Central memory CD4-positive, alpha-beta T cell (primary cell): ENCODE measurements at places on chromosomes 11 and 22.

DNA sequence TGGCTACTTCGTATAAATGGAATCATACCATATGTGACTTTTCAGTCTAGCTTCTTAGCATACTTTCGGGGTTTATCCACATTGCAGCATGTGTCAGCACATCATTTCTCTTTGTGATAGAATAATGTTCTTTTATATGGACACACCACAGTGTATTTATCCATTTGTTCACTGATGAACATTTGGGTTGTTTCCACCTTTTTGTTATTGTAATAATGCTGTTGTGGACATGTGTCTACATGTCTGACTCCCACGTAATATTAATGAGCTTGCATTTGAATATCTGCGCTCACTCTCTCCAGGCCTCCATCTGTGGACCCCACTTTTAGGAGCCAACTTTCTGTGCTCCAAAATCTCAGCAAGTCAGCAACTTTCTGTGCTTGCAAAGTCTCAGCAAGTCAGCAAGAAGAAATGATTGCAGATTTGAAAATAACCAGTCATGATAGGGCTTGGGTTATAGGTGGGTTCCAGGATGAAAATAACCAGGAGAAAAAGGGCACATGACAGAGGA lies 53.9 kb upstream of the GALNT18 start:
- DNase-seq: no peak

GRCh38 chr11:85827748-85828639 lies 17.1 kb upstream of the SYTL2 start:
- DNase-seq: peak; percentile 72

GRCh38 chr11:102476812-102477211 lies 24.2 kb upstream of the TMEM123 start:
- no peak for DNase-seq

DNA sequence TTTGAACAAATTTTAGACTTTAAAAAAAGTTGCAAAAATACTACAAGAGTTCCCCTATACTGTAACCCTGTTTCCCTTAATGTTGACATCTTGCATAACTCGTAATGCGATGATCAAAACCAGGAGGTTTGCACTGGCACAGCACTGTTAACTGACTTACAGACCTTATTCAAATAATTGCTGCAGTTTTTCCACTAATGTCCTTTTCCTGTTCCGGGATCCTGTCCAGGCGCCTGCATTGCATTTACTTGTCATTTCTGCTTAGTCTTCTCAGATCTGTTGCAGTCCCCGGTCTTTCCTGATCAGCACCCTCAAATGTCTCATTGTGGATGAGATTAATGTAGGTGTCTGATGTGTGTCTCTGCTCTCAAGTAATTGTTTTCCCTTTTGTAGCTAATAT lies 32.0 kb downstream of the APLP2 start:
- DNase-seq: no peak

DNA sequence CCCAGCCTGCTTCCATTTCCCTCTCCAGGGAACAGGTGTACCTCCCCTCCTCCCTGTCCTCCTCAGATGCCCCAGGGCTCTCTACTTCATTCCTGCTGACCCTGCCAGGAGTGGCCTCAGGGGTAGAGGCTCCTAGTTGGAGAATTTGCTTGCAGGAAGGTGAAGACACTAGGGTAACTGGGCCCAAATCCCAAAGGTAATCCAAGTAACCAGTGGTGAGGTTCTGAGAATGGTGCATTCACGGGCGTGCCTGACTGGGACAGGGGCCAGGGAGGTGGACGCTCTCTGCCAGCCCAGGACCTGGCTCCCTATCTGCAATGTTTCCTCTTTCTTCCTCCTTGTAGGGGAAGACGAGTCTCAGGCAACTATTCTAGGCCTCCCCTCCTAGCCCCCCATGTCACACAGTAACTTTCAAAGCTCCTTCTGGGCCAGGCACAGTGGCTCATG lies 2.9 kb downstream of the SLC35C1 start:
- no peak for DNase-seq

DNA sequence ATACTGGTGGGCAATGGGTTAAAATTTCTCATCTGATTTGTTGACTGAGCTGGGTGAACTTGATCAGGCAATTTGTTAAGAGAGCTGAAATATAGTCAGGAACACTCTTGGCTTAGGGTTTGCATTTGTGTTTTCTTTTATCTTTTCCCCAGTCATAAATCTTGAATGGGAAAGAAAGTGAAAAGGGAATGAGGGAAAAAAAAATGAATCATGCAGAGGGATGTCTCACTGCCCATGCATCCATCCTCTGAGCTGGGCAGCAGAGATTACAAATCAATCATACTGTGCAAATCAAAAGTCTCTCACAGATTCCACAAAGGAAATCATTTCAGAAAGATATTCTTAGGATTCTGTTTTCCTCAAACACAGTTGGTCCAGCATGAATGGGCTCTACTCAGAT lies 174.2 kb upstream of the MPPED2 start:
- no peak for DNase-seq

DNA sequence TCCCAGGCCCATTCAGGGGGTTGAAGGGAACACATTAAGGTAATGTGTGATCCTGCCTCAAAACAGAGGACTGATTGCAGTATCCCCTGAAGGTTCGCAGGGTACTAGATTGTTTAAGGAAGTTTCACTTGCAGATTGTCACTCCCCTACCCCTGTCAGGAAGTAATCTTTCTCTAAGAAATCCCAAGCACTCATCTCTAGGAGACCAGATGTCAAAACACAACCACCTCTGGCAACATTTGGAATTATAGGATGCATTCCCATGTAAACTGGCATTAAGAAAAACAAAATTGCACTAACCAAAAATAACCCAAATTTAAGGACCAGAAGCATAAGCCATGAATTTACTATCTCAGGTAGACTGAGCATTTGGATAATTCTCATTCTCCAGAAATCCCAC lies 1.6 kb downstream of the MRPL17 start:
- DNase-seq: no peak

DNA sequence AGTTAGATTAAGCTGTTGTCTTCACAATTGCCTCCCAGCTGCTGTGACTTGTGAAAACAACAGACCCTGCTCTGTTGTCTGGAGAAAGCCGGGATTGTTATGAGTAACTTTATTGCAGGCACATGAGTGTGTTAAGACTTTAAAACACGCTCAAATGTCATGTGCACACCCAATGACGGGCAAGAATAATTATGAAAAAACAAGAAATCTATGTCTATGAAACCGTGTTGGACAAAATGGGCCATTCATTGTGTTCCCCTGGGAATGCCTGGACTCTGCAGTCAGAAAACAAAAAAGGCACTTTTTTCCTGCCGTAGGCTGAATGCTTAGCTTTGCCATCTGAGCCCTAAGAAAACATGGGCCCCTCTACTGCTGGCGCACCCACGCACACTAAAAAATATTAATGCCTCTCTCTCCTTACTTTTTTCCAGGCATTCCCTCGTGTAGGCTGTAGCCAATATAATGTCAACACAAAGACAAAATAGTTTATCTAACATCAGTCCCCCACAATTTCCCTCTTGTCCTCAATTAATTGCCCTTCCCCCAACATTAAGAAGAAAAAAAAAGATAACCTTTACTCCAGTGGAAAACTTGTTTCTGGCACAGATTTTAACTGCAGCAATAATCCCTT lies 207.9 kb downstream of the SOX6 start:
- DNase-seq: no peak

DNA sequence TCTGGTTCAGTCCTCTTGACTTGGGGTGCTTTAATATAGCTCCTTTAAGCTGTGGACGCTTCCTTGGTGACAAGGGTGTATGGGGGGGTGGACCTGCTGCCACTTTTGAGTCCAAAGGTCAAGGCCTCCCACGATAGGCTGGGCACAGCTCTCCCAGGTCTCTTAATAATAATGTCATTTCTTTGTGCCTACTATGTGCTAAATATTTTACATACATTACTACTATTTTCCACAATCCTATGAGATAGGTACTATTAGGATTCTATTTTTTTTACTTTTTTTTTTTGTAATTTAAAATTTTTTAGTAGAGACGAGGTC lies 304 bp upstream of the UCP3 start:
- DNase-seq: no peak

DNA sequence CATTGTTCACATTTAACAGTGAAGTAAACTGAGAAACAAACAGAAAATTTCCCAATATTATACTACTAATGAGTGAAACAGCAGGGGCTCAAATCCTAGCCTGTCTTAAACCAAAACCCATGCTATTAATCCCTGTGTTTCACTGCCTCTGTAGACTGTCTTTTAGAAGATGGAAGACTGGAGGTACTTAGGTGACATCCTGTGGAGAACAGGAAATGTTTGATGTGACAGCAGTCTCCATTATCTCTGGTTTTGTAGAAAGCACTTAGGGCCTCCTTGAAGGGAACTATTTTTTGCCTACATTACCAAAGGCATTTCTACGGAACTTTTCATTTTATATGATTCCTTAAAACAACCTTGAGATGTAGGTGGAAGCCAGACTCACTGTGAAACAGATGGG lies 288.1 kb upstream of the SORL1-AS1 start:
- no peak for DNase-seq

- peak; percentile 84 for DNase-seq
Observed at GRCh38 chr11:64846998-64847666, 2.7 kb upstream of the CDC42BPG start.

DNA sequence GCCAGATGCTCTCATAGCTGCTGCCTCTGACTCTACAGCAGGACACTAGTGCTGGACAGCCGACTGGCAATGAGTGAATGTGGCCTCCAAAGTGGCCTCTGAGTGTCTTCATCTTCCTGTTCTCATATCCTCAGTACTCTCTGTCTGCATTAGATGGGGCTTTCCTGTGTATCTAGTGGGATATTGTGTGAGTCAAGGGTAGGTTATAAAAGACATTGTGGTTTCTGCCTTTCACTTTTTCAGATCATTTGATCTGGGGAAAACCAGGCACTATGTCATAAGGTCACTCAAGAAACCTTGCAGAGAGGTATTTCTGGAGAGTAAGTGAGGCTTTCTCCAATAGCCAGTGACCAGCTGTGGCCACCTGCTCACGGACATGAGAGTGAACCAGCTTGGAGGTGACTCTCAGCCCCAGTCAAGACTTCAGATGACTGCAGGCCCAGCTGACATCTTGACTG lies 333.6 kb upstream of the NCAM1 start:
- no peak for DNase-seq

GRCh38 chr11:34986883-34987520 lies 70.6 kb downstream of the PDHX start:
- DNase-seq: no peak

- no peak for DNase-seq
Observed at GRCh38 chr11:104259121-104259610, 95.2 kb upstream of the PDGFD start.

- DNase-seq: no peak
Observed at GRCh38 chr22:23061471-23062280, 8.6 kb upstream of the GNAZ start.

GRCh38 chr11:134483857-134484256 lies 71.8 kb upstream of the B3GAT1 start:
- no peak for DNase-seq

GRCh38 chr11:44320289-44320973 lies 10.5 kb upstream of the ALX4 start:
- DNase-seq: no peak

- no peak for DNase-seq
Observed at GRCh38 chr11:129939510-129939909, 44.1 kb upstream of the NFRKB start.

- DNase-seq: no peak
Observed at GRCh38 chr11:110587129-110587528, 125.1 kb downstream of the ARHGAP20 start.

- DNase-seq: no peak
Observed at GRCh38 chr11:73932781-73933180, 18.0 kb upstream of the DNAJB13 start.

DNA sequence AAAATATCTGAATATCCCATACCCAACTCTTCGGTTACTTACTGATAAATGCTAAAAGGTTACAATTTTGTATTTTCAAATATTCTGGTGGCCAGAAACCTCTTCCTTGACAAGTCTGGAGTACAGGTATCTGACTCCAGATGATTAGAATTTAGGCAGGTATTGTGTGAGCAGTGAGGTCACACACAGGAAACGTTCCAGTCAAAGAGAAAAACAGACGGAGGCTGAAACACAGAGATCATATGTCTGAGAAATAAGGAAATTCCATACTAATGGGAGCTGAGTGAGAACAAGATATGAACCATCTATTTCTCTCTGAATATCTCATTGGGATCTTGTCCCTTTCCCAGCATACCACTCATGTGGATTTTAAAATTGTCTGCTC lies 89.4 kb upstream of the IGLL5 start:
- no peak for DNase-seq

- no peak for DNase-seq
Observed at GRCh38 chr22:38953091-38953490, 4.3 kb upstream of the APOBEC3A start.
